ENCODE measurements at places on chromosomes 3 and 15. TPM values are rescaled to one million over a fixed set of nuclear protein-coding genes. Genes with fewer than 3 reads are reported as not detected.

DNA sequence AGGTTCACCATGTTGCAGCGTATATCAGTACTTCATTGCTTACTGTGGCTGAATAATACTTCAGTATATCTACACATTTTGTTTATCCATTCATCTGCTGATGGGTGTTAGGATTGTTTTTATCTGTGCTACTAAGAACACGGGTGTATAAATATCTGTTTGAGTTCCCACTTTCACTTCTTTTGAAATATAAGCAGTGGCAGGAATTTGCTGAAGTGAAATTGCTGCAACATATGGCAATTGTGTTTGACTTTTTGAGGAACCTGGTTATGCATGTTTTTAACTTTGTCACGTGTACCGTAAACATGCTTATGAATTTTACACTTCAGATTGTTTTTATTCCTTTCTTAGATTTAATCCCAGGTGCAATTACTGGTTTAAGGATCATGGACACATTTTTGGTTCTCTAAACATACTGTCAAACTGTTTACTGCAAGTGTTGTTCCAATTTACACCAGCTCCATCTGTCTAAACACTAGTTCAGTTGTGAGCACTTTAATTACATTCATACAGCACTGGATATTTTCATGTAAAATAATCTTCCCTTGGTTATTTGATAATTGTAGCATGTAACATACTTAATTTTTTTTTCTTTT is 23.1 kb downstream of the TRAK1 start:
- DNase-seq = no peak

- DNase-seq = no peak
Observed at GRCh38 chr3:138097192-138098172, 17.9 kb downstream of the DZIP1L start.

GRCh38 chr3:159280386-159281191 is 478.7 kb downstream of the MFSD1 start:
- DNase-seq = no peak

DNA sequence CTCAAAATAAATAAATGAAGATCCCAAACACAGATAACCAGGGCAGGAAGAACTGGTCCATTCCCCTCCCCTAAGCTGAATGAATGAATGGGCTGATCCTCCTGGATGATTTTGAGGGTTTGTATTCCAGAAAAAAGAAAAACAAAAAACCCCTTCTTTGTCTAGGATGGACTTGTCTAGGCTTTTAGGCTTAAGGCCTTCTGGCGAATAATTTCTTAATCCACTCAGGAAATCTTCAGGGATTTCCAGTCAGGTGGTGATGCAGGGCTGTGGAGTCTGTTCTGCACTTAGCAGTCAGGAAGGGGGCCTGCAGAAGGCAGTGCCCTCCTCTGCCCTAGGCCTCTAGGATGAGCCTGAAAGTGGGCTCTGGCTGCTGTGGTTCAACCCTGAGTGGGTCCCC is 52.1 kb downstream of the BDH1 start:
- DNase-seq = no peak

TRH gene
- 0.69 TPM for polyA plus RNA-seq

AGBL1 gene
- polyA plus RNA-seq = not detected

DNA sequence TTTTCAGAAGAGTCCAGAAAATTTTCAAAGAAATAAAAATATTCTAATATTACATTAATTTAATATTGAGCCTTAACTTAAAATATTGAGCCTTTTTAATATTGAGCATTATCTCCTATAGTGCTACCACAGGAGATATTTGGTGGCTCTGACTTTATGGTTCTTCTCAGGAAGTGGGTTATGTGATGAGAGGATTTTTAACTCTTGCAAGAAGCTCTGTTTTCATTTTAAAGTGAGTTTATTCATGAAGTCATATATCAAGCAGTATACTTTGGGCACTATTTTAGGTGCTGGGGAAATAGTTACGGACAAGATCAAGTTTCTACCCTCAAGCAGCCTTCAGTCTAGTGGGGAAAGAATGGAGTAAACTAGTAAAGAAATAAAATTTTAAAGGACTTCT is 13.4 kb upstream of the MBNL1 start:
- no peak for DNase-seq

SNAPC5 gene
- 33.2 TPM for polyA plus RNA-seq

DPPA2 gene
- polyA plus RNA-seq = 1.3 TPM

GRCh38 chr15:77410701-77411618 is 8.9 kb downstream of the PEAK1 start:
- no peak for DNase-seq

PLA2G4F gene
- 22.3 TPM for polyA plus RNA-seq

DNA sequence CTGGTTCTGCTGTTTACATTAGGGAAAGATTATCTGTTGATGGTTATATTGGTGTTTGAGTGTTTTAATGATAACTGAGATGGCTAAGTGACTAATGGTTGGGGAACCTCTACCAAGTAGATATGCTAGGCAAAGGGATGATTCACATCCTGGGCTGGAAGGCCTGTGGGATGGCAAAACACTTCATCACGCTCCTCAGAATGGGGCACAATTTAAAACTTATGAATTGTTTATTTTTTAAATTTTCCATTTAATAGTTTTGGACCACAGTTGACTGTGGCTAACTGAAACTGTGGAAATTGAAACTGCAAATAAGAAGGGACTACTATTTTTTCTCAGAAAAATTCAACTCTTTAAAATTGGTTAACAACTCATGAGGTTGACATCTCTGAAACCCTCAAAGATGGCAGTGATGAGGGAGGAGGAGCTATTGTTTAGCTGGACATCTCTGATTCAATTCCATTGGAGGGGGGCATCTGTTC is 100.5 kb upstream of the ZBED2 start:
- no peak for DNase-seq

GRCh38 chr3:156761007-156761406 is 65.1 kb upstream of the LEKR1 start:
- DNase-seq = no peak

GRCh38 chr15:79176151-79176550 is 85.6 kb upstream of the RASGRF1 start:
- DNase-seq = no peak

Data from left renal pelvis (tissue), 4 donors.